ENCODE measurements at places on chromosomes 12 and 14.

DNA sequence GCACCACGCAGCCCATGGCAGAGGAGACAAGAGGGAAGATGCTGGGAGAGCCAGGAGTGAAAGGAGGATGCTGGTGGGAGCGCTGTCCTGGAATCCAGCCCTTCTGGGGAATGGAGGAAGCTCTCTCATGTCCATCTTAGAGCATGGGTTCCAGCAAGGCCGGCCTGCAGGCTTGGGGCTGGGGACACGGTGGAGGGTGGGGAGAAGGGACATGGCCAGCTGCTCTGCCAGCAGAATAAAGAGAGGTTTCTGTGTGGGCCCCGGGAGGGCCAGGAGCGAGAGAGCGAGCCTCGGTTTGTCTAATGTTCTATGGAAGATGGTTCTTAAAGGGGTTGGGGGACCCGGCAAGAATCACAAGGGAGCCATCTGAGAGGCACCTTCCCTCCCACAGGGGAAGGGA is 60.2 kb downstream of the RIMBP2 start:
- no peak for DNase-seq

GRCh38 chr12:52956987-52957386 is 8.1 kb downstream of the KRT18 start:
- no peak for DNase-seq

- no peak for DNase-seq
These were observed 35.4 kb downstream of the MBIP start for GRCh38 chr14:36284971-36285595.

- DNase-seq: peak; percentile 89
These were observed 18.7 kb downstream of the DAD1 start for GRCh38 chr14:22570132-22570949.

DNA sequence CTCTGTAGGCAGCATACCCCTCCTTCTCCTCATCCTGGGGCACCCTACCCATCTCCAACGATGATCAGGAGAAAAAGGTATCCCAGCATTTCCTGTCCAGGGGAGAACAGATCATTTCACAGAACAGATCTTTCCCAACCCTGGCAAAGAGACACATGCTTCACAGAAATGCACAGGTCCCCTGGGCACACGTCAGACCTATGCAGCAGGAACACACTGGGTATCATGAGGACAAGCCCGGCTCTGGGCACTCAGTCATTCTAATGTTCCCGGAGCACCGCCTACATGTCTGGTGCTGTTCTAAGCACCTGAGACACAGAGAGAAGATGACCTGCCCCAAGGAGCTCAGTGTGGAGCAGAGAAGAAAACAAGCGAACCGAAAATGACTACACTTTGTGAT is 56.2 kb downstream of the ACTN1 start:
- DNase-seq: no peak

DNA sequence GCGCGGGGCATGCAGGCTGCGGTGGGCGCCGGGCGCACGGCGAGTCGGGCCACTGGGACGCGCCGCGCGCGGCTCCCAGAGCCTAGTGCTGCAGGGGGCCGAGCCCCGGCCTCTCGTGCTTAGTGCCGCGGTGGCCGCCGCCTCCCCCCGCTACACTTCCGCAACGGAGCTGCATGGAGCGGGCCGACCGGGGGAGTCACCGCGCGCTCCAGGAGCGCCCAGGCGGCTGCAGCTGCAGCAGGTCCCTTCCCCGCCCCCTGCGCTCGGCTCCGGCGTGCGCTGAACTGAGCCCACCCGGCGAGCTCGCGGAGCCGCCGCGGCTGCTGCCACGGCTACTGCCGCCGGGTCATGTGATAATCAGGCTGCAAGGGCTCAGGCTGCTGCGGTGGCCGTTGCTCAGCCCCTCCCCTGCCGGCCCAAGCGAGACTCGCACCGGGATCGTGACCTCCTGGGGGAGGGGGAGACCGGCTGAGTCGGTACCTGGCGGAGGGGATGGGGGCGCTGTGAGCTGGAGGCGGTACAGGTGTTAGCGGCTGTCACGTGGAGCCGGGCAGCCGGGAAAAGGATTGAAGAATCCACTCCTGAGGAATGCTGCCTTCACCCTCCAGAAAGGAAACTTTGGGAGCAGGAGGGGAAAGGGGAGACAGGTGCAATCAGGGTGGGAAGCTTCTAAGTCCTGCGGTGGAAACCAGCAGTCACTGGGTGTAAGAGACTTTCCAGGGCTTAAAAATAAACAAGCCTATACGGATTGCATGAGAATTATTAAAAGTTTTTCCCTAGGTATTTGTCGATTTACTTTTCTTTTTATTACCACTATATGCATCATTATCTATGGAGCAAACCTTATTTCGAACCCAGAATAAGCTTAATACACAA is at the start of gene PPM1H:
Gene PPM1H (minus strand): TSS at position 352 of the 876 bp plus-strand sequence. CDS start 414 bp downstream, outside the sequence.
- DNase-seq: peak; percentile 9

GRCh38 chr12:6120796-6121473 is 3.5 kb downstream of the VWF start:
- DNase-seq: no peak

- DNase-seq: peak; percentile 12
These were observed 320.7 kb downstream of the PAWR start for GRCh38 chr12:79370021-79370420.

DNA sequence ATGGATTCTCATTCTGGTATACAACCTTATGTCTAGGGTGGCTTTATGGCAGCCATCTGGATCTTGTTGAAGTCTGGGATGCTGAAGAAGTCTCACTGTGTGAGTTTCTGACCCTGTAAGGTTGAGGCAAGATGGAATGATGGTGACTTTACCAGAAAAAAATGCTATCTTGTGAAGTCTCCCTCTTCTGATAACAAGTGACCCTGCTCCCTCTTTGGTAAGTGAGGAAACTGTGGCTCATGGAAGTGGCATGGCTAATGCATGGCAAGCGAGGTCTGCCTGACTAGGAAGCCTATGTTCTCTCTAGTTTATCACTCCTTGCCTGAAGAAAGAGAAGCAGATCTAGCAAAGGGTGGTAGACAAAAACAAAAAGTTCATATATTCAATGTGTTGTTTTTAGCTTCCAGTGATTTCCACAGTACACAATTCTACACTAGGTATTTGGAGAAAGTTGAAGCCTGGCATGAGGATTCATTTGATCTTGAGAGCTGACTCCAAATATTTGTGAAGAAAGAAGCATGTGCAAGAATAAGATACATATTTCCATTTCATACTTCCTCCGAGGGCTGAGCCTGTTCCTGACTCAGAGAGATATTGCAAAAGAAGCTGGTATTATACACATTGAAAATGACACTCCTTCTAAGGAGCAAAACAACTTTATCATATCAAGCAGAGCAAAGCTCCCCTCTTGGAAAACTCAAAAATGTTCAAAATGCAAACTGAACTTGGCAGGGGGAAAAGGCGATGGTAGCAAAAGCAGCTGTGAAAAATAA is 63.6 kb downstream of the HELB start:
- no peak for DNase-seq

DNA sequence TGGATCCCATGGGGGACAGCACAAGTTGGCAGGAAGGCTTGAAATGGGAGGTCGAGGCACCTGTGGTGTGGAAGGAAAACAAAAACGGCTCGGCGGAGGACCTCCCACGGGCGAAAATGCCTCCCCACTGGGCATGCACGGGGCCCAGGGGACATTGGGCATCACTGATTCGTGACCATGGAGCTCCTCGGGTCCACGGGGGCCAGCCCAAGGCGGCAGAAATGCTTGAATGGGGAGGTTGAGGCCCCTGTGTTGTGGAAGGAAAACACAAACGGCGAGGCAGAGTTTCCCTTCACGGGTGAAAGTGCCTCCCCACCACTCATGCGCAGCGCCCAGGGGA is 376.0 kb downstream of the ALG10 start:
- no peak for DNase-seq

- DNase-seq: no peak
These were observed 93.3 kb downstream of the RFLNA start for GRCh38 chr12:124388038-124388671.

DNA sequence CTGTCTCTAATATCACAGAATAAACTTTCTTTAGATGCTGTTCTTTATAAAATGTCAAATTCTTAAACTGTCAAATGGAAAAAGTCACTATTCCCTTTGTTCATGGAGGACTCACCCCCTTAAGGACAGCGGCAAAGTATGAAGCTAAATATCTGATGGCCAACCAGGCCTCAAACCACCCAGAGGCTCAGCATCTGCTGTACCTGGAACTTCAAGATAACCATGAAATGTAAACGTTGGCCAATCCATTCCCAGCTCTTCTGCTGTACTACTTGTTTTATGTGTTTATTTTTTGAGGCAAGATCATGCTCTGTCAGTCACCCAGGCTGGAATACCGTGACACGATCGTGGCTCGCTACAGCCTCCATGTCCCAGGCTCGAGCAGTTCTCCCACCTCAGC is 15.7 kb downstream of the RFC5 start:
- DNase-seq: no peak

DNA sequence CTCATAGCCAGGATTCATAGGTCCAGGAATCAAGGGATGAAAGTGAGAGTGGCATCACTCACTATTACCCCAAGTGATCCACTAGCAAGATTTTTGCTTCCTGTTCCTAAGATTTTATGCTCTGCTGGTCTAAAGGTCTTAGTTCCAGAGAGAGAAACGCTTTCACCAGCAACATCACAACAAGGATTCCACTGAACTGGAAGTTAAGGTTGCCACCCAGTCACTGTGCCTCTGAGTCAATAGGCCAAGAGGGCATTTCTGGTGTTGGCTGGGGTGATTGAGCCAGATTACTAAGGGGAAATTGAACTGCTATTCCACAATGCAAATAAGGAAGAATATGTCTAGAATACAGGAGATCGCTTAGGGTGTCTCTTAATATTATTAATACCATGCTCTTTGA is 142.5 kb upstream of the ARID2 start:
- DNase-seq: no peak

GRCh38 chr12:109641422-109641821 is 67.8 kb downstream of the MVK start:
- DNase-seq: no peak

All from fibroblast of the aortic adventitia (primary cell).